NCI-H1436 treated with DMSO at 0.1 percent for 48 hours (cell line): ENCODE measurements at places on chromosomes 16 and 17.

GRCh38 chr16:3400446-3400778 lies 392 bp downstream of the ZSCAN32 start:
- DNase-seq = no peak

- DNase-seq = no peak
These were observed 14.3 kb downstream of the SGCA start for GRCh38 chr17:50180111-50180510.

- DNase-seq = no peak
These were observed 71.3 kb downstream of the KANSL1 start for GRCh38 chr17:46121841-46122485.

DNA sequence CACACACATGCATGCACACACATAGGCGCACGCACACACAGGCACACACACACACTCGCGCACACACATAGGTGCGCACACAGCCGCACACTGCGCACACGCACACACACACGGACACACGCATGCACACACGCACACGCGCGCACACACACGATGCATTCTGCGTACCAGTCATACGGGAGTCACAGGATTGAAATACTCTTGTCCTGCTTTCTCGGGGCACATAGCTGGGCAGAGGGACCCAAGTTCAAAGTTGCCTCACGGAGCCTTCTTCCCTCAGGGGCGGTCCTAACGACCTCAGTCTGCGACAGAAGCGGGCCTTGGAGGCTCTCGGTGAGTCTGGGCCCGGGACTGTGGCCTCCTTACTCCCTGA lies 56.0 kb downstream of the MRM1 start:
- DNase-seq = no peak

DNA sequence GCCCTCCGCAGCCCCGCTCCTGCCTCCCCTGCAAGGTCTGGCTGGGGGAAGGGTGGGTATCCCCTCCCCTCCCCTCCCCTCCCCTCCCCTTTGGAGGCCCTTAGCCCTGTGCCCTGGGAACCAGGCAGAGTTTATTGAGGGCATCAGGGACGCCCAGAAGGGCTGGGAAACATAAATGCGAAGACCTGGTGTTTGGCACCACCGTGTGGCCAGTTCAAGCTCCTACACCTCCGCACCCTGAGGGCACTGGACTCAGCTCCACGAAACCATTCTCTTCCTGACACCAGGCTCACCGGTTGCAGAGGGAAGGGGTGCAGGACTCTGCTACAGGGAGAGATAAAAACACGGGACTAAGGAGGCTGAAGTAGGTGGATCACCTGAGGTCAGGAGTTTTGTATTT lies 1.0 kb upstream of the AIPL1 start:
- DNase-seq = peak; percentile 47

DNA sequence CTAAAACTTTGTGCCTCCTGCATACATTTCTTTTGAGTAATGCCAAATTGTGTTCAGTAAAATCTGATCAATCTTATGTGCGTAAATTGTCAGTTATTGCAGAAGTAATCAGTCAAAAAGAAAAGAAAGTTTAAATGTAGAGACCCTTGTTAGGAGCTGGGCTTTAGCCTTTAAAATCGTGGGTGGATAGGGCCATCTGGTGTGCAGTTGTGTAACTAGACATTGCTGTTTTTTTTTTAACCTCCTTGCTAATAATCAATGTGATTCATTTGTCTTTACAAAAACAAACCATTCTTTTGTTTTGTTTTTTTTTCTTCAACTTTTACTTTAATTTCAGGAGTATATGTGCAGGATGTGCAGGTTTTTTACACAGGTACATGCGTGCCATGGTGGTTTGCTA lies 5.3 kb upstream of the WWOX start:
- DNase-seq = no peak

GRCh38 chr17:60149691-60150582 lies at the start of gene CA4:
Gene CA4, plus strand, starts transcription at chr17:60149973. Its CDS starts 62 bp downstream, at chr17:60150035.
- no peak for DNase-seq
